ENCODE measurements at places on chromosomes 7 and 10.

DNA sequence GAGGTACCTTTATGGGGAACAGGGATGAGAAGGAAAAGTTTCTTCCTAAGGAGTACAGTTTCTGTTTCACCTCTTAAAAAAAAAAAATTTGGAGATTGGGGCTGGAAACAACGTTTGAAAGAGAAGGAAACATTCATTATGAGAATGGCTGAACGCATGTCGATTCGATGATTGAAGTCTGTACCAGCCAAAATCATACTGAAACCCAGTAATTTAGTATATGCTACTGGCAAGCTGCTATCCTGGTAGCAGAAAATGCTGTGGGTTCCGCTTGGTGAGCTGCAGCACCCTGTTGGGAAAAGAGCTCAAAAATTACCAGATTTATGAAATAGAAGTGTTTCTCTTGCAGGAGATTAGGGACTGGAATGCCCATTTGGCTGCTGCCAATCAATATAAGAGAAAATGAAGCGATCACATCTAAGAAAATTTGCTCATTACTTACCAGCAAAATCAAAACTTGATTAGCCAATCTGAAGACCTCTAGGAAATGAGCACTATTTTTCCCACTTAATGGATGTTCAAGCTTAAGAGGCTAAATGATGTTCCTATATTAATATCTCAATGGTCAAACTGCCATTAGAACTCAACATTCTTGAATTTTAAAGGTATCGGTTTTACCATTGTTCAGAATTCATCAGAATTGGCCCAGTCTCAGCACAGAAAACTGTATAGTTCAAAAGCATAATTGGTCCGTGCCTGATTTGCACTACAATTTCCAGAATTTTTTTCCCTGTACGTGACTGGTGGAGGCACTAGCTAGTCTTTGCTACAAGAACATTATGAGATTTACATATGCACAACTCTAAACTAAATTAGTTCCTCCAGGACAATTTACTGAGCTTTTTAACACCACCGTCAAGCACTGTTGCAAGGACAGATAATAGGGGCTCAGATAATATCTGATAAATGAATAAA, 1.2 kb upstream of the ITGB1 start:
- no peak for DNase-seq

DNA sequence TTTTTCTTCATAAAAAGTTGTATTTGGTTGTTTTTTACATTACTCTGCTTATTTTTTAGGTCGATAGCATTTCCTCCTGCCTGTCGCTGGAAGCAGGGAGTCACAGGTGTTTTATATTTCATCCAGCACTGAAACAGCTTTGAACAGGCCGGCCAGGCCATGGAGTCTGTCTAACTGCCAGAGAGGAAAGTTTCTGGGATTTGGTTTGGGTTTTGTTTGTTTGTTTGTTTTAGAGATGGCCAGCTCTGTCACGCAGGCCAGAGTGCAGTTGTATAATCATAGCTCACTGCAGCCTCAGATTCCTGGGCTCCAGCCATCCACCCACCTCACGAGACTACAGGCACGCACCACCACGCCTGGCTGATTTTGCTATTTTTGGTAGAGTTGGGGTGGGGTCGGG, 23.4 kb downstream of the PROSER2 start:
- DNase-seq = no peak

- DNase-seq = no peak
Observed at GRCh38 chr7:82789883-82790609, 346.5 kb upstream of the CACNA2D1 start.

- DNase-seq = no peak
Observed at GRCh38 chr10:62178568-62178967, 90.1 kb downstream of the RTKN2 start.

DNA sequence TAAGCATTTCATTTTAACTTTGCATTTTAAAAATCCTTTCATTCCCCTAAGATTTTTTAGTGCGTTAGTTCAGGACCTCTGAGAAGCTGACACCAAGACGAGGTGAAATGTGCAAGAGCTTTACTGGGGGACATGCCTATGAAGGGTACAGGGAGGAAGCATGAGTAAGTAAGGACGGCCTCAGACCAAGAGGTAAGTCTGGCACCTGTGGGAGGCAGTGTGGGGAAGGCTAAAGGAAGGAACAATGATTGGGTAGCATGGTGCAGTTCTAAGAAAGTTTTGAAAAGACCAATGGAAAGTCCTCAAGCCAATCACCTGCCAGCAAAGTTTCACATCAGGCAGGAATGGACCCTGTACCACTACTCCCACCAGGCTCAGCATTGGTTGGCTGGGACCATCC, 369.2 kb downstream of the GFRA1 start:
- no peak for DNase-seq

DNA sequence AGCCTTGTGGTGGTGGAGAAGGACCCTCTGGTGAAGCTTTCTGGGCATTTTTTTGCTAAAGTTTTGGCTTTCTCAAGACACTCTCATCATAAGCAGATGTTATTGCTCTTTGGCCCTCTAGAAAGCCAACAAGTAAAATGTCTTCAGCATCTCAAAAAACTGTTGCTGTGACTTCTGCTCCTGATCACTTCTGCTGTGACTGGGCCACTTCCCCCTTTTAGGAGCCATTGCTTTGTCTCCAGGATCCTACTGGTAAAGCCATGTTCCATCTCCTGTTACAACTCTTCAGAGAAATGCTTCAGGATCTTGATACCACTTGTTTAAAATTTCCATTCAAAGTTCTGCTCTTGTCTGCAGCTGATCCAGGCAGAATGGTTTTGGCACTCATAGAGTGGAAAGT, 10.9 kb downstream of the PARP12 start:
- no peak for DNase-seq

DNA sequence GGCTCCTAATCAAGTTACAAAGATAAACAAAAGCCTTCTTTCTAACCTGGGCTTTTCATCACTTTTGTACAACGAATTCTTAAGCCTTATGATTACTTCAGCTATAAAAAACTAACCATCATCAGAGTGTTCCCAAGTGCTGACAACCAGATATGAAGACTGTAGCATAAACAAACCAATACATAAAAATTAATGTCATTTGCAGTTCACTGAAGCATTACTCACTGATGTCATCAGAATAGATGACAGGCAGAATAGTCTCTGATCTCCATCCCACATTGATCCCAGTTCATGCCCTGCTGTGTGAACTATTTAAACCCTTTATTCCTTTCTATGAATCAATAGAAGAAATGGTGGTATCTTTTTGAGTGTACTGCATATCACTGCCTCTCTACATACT, 84.4 kb downstream of the DNAJC1 start:
- DNase-seq = no peak

DNA sequence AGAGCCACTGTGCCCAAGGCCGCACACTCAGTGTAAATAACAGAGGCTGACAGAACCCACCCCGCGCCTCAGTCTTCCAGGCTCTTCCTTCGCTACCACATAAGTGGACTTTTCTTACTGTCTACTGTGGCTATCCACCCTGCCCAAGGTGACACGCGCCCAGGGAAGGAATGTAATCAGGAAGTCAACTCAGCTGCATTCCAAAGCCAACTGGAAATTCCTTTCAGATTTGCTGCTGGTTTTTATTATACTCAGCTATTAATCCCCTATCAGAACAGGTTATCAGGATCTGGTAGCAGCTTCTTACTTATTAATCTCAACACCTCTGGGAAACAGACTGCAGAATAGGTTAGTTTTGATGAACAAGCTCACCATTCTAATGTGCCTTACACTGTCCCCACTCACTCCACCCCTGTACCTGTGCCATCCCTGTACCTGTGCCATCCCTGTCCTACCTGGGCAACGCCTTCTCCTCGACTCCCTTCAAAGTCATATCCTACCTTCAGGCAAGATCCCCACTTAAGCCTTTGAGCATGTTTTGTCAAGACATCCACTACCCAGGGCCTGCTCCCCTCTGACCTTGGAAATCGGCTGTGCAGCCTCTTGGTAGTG, 90.7 kb downstream of the NHLRC2 start:
- DNase-seq = no peak

- DNase-seq = no peak
Observed at GRCh38 chr7:81833401-81833800, 63.6 kb upstream of the HGF start.

GRCh38 chr10:3398825-3399646, 226.5 kb upstream of the PITRM1 start:
- no peak for DNase-seq

DNA sequence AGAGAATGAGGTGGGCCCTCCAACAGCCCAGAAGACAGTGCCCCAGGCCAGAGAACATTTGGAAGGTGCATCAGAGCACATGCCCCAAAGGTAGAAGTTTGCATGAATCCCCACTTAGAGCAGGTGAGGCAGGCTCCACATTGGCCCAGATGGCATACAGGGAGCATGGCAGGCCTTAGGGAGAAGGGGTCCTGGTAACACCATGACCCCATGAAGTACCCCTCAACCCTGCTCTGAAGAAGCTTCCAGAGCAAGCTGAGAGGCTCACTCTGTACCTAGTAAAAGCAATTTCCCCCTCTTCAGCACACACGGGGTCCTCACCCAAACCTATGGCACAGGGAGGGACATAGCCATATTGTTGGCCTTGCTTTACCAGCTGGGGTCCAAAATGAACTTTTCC, 162.6 kb downstream of the BUB3 start:
- no peak for DNase-seq

DNA sequence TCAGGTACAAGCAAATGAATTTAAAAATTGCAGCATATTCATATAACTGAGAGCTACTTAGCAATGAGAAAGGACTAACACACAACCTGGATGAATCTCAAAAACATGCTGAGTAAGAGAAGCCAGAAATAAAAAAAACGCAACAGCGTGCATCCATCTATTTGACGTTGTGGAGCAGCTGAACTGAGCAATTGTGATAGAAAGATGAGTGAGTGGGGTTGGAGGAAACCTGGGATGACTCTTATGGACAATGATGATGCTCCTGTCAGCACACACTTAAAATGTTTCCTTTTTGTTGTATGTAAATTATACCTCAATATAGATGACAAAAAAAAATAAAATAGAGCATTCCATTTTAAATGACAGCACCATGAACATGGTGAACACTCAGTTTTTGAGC, 36.0 kb upstream of the AKR1E2 start:
- no peak for DNase-seq

DNA sequence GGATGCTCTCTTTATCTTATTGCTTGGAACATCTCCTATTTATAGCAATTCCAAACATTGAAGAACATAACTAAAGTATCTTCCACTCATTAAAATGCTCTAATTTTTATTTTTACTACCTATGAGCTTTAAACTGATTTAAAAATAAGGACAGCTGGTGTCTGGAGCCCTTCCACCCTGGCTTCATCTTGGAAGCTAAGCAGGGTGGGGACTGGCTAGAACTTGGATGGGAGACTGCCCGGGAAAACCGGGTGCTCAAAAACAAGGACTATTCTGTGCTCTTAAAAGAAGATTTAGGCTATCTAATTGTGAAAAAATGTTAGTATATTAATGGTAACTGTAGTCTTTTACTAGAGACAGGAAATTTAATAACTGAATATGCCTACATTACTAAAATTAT, 69.2 kb downstream of the ARMC3 start:
- DNase-seq = no peak

DNA sequence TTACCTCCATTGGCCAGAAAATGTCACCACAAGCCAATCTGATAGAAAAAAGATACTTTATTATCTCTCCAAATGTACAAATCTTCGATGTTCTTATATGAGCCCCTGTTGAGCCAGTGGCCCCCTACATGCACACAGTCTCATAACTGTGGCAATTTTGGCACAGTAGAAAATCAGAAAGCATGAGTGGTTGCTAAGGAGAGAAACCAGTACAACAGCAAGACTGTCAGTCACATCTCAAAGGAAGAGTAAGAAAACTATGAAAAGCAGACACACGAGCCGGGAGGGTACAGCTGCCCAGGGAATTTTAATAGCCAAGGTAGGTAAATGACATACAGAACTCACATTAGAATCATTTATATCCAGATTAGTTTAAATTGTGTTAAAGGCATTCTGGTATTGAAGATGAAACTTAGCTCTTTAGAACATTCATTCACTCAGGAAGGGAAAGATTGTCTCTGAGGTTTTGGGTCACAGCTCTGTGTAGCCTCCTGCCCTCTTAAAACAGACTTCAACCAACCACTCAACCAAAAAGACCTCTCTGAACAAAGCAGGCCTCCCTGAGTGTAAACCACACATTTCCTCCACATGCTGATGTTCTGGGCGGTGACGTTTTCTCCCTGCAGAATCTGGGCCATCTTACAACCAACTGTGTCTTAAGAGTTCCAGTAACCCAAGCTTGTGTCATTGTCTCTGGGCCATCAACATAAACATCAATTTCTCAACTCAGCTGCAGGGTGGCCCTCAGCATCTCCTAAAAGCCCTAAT, 80.8 kb upstream of the ADAM12 start:
- no peak for DNase-seq

DNA sequence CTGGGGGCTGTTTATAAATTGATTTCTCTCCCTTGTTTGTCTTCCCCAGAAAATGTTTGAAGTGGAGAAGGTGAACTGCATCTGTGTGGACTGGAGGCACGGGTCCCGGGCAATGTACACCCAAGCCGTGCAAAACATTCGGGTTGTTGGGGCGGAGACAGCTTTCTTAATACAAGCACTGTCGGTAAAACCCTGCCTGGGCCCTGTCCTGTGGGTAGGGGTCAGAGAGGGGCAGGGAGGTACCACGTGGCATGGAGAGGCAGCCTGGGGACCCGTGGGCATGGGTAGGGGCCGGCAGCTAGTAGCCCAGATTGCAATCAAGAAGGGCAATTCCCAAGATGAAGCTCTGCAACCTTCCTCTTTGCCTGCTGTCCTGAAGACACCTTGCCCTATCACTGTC, 6.1 kb downstream of the PNLIPRP2 start:
- no peak for DNase-seq

GRCh38 chr7:110264288-110264687, 826.6 kb upstream of the LRRN3 start:
- no peak for DNase-seq

All from activated T-cell treated with anti-CD3 and anti-CD28 coated beads for 4 hours (primary cell).